Cardiac muscle cell (in vitro differentiated cells and primary cell): ENCODE measurements at places on chromosomes 3 and 15.

DNA sequence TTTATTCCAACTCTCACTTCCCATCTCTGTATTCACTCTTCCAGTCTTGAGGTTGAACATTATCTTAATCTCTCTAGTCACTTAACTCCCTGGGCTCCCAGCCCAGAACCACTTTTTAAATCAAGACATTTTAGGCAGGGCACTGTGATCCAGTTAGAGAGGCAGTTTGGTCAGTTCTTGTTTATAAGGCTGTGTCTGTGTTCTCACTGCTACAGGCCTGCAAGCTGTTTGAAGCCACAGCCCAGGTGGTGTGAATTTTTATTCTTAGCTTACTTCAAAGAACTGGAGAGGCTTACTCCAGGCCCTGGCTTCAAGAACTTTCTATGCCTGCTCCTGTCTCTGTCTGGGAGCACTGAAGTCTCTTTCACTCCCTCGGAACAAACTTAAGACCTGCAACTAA is 906.1 kb downstream of the CADM2 start:
- peak; percentile 42 for DNase-seq

DNA sequence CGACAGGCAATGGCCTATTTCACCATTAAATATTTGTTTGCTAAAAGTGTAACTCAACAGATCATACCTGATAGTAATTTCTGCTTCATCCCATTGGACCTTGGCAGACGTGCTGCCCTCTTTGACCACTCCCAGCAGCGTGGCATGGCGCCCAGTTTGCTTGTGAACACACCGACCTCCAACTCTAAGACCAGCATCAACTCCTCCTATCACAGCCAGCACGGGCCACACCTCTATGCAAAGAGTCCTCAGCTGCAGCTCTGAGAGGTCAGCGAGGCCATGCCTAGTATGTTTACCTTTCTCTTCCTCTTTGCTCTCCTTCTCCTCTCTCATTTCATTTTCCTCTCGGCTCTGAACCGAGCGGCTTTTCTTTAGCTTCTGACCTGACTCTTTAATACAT is 80.6 kb downstream of the FBXL22 start:
- no peak for DNase-seq

DNA sequence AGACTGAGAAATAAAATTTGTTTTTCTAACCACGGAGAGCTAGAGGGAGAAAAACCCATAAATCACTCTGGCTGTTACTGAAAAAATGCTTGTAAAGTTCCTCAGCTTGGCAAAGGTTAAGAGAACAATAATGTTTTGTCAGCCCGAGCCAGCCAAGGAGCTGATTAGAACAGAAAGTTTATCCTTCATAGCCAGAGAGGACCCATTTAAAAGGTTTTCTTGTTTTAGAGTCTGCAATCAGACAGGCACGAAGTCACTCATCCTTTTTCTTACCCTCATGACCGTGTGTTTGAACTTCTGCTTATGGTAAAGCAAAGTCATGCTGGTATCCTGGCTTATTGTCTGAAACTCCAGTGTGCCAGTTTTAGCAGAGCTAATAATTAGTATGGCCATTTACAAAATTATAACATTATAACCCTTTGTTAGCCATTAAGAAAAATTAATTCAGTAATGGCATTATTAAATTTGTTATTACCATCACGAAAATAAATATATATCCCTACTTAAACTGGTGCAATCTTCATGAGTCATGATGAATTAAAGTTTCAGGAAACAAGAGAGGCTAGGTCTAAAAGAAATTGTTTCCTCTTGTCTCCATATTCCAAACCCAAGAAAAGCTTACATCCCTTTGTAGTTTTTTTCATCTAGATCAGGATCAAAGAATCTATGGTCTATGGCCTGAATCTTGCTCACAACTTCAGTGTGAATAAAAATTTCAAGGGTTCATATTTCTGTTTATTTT is 13.5 kb upstream of the STXBP5L start:
- peak; percentile 26 for DNase-seq

DNA sequence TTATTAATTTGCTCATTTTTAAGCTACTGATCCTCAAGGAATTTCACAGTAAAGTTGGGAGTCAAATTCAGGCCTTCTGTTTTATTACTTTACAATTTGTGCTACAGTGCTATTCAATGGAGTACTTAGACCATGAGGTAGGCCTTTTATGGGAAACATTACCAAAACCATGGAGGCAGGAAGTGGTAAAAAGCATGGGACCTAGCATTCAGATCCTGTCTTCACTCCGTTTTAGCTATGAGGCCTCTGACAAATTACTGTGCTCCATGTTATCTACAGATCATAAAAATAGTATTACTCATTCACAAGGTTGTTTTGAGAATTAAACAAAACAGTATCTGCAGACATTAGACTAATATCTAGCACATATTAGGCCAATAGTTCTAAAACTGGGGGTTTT is 140.6 kb upstream of the SLITRK3 start:
- no peak for DNase-seq

GRCh38 chr15:82942691-82943090 is 9.8 kb downstream of the HOMER2 start:
- no peak for DNase-seq

DNA sequence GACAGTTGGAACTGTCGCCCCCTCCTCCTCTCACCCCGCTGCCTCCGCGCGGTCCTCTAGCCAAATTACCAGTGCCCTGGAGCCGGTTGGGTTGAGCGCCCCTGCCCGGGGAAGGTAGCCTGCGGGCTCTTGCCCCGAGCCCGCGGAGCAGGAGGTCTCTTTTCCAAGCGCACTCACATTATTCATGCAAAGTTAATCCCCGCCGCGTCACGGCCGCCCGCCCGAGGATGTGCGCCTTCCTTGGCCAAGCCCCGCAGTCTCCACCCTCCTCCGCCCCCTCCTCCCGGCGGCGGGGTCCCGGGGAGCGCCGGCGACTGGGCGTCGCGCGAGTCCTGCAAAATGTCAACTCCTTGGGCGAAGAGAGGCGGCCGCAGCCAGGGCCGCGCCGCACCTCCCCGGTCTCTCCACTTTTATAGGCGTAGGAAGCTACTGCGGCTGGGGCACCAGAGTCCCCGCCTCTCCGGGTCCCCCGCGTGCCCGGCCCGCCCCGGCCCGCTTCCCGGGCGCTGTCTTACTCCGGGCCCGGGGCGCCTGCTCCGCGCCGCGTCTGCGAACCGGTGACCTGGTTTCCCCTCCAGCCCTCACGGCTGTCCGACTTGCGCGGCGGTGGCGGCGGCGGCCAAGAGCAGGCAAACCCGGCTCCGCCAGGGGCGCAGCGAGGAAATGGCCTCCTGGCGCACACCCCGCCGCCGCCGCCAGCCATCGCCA is at the start of gene THRB:
TSS of gene THRB (minus strand) at position 233 of the 708 bp plus-strand sequence.
- DNase-seq: peak; percentile 75

GRCh38 chr15:43420876-43421275 is 50.0 kb downstream of the TUBGCP4 start:
- DNase-seq: no peak

GRCh38 chr3:81908561-81908960 is 147.1 kb upstream of the GBE1 start:
- DNase-seq: no peak

GRCh38 chr15:34796847-34797435 is 1.6 kb upstream of the ACTC1 start:
- DNase-seq: no peak

DNA sequence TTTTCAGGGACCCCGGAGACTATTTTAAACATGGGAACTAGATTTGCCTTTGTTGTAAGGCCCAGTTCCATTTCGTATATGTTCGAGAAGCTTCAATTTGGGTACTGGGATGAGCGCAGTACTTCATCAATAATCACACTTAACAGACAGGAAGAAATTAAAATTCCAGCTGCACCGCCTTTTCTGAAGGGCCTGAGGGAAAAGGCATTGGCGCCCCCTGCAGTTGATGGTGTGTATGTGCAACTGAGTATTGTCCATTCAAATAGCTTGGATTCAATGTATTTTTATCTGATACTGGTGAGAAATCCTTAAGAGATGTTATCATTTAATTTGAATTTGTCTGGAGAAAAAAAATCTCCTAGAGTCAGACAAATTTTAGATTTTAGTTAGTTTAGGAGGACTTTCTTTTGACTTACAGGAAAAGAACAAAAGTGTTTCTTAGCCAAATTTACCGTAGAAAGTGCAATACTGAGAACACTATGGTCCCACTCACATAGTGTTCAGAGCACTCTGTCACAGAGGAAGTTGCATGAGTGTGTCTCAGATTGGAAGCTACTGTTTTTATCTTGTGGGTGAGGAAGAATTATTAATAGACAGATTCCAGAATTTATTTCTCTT is 5.4 kb upstream of the ALDH1A2 start:
- peak; percentile 73 for DNase-seq

DNA sequence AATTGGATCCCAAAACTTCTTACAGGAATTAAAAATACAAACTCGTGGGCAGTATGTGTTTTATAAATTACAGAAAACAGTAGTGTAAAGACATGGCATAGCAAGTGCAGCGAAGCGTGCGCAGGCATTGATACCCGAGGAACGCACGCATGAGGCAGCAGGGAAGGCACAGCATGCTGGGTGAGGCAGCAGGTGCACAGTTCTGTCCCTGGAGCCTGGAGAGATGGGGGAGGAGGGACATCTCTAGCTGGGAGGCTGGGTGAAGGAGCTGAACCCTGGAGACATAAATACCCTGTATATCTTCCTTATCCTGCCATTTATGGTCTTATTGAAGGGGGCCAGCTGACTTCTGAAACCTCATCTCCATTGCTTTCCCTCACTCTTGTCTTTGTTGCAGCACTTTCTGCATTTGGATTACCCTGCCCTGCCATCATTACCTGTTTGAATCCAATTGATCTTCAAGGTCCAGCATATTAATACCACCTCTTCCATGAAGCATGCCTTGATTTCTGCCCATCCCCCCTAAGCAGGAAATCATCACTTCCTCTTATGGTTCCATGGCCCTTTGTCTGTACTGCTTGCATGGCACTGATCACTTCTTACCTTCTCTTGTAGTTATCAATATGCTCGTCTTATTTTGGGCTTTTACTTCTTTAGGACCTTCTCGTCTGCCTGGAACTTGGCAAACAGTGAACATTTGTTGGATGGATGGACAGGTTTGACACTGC is 20.5 kb downstream of the LPP start:
- DNase-seq: no peak

DNA sequence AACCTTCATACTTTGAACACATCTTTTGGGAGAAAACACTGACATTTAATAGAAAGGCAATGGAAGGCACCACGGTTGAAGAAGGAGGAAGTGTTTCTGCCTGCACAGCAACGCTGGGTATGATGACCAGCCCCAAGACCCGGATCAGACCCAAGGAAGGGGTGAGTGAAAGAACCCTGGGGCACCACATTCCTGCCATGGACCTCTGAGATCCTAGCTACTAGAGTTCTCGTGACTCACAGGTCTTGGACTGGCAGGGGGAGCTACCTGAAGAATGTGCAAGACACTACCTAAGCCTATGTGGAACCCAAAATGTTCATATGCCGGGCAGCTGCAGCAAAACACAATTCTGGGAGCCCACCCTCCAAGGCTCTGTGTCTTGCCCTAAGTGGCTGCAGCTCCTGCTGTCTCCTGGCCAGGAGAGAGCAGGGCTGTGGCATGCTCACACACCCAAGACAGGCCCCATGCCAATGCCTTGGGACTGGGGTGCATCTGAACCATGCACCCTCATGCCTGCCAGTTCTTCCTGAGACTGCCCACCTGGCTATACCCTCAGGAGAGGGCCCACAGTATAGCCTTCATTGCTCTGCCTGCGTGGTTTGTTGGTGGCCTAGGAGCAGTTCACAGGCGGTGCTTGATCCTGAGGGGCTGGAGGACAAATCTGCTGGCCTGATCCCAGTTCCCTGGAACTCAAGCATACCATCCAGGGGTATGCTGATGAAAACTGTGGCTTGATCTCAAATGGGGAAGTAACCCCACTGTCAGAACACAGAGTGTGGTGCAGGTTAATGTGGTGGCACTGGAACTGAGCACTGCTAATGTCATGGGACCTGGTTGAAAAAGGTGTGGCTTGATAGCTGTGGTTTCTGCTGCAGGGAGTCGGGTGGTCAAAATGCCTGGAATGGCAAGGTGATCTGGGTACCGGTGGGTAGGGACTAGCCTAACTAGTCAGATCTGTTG is 353.3 kb upstream of the ARHGEF26 start:
- no peak for DNase-seq

DNA sequence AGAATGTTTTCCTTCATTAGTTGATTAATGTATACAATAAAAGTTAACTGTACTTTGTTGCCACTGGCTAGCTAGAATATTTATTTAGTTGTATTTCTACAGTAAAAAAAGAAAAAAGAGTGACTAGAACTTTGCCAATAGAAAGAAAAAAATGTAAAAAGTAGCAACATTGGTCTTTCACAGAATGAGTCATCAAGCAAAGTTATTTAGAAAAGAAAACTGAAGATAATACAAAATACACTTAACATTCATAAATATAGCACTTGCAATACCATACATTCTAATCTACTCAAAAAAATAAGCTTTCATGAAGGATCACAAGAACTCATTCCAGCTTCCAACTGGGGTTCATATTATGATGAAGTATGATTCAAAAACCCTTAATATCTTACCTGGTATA is 83.4 kb downstream of the AQR start:
- peak; percentile 7 for DNase-seq

DNA sequence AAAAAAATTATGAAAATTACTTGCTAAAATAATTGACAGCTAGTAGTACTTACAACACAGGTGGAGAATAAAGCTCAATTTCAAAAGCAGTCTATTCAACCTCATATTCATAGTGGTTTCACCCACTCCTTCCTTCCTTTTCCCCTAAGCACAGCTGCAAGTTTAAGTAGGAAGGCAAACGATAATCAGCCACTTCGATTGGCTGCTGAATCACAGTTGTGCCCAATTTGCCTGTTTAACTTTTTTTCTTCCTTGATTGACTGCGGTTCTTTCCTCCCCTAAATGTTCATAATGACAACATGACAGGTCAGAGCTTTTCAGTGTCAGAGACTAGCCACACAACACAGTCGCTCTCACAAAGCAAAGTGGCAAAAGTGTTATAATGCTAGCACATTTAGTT is 468.0 kb upstream of the GBE1 start:
- DNase-seq: no peak

DNA sequence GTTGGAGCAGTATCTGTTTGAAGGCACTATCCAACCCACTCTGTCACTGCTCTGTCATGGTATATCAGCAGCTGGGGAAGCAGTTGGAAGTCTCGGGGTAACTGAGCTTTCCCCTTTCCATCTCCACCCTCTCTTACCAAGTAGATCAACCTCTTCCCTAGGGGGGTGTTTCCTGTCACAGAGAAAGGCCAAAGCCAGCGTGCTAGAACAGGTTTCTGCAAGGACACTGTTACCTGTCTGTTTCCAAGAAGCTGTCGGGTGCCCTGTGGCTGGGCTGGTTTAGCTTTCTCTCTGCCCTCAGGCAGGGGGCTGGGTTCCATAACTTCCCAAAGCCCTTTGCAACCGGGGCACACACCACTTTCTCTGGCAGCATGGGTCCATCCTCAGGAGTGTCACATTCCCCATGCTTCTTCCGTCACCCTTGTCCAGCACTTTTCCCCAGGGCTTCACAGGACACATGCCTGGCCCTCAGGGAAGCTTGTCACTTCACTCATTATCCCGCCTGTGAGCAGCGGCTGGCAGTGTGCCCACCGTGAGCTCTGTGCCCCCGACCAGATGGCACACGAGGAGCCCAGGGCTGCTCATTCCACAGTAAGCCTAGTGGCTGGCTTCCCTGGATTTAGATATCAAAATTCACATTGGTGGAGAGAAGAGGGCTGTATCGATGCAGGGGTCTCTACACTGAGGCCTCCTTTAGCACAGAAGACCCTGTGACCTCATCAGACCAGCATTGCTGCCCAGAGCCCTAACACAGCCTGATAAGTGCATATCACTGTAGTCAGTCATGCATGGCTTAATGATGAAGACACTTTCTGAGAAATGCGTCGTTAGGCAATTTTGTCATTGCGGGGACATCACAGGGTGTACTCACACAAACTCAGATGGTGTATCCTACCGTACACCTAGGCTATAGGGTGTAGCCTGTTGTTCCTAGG is 205.8 kb downstream of the SLCO3A1 start:
- DNase-seq: no peak

- peak; percentile 4 for DNase-seq
These were observed 52.8 kb downstream of the NOX5 start for GRCh38 chr15:69067296-69067695.
